ENCODE measurements at places on chromosomes 13 and 19. TPM values are rescaled to one million over a fixed set of nuclear protein-coding genes. Genes with fewer than 3 reads are reported as not detected.

PRSS57 gene
- total RNA-seq, result not detected

ZNF235 gene
- total RNA-seq, result 20.8 TPM

- DNase-seq, result no peak
Measured at GRCh38 chr13:113034451-113035212, 65.6 kb downstream of the MCF2L start.

DNA sequence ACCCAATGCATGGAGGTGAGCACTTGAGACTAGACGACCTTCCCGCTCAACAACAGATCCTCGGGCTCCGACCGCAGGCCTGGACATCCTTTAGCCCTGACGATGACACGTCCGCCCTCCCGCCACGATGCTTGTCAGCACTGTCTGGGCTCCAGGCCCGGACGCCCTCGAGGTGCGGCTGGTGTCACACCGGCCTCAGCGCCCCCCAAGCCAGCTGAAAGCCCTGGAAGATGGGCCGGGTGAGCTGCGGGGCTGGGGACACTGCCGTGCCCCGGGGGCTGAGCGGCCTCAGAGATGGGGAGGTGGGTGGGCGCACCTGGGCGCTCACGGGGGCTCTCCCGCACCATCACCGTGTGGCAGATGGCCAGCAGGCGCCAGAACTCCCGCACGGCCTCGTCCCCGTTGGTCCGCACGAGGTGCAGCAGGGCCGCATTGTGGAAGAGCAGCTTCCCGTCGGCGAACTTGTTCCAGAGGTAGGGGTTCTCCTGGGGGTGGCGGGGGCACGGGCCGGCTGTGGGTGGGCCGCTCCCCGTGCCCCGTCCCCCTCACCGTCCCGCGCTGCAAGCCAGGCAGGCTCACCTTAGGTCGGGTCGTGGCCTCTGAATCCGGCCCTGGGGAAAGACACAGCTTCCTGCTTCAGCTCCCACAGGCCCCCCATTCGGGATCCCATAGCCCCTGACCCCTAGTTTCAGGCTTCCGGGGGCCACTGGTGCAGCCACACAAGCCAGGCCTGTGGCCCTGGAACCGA lies 15.5 kb downstream of the ATP8B3 start:
- no peak for DNase-seq

DNA sequence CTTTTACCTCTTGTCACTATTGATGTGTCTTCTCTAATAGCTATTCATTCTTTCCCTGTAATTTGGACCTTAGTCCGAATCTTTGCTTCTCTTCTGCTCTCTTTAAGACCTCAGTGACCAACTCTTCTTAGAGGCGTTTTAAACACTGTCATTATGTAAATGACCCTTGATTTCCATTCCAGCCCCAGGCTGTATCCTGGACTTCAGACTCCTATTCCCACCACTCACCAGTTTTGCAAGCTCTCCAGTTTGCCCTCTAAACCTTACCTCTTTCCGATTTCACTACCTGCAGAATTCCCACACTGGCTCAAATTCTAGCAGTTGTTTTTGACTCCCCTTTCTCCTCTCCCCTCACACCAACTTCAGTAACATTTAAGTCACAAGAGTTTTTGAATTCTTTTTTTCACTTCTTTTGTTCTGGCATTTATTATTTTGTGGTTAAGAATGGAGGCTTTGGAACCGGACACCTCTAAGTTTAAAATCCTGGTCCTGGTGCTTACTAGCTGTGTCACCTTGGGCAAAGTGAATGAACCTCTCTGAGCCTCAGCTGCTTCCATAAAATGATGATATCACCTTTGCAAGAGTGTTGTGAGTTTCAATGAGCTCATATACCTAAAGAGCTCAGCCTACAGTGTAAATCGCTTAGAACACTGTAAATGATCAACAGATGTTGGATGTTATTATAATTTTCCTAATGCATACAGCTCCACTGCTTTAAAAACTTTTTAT lies 13.6 kb upstream of the HMGB1 start:
- DNase-seq, result no peak

- no peak for DNase-seq
Measured at GRCh38 chr13:84029396-84029795, 147.1 kb upstream of the SLITRK1 start.

GRCh38 chr13:94063096-94063495 lies 416.4 kb downstream of the DCT start:
- DNase-seq, result no peak

DNA sequence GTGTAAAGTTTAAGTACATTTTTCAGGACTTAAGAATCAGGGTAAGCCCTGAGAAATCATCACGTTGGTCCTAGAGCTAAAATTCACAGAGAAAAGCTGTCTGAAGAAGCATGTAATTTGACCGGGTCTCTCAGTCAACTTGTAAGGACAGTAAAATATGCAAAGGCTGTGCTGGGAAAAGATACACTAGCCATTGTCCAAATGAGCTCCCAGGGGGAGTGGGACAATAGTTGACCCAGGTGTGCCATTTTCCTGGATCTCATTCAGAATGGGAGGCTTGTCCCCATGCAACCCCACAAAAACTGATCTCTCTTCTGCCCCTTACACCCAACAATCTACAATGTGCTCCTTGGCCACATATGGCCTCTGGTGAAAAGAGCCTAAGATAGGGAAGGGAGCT lies 437.9 kb downstream of the KLF12 start:
- no peak for DNase-seq

GRCh38 chr13:20607015-20607414 lies 40.1 kb downstream of the IFT88 start:
- DNase-seq, result no peak

Measured in urinary bladder (tissue), 4 donors.